Activated CD4-positive, CD25-positive, alpha-beta regulatory T cell (primary cell): ENCODE measurements at places on chromosomes 12 and 14.

DNA sequence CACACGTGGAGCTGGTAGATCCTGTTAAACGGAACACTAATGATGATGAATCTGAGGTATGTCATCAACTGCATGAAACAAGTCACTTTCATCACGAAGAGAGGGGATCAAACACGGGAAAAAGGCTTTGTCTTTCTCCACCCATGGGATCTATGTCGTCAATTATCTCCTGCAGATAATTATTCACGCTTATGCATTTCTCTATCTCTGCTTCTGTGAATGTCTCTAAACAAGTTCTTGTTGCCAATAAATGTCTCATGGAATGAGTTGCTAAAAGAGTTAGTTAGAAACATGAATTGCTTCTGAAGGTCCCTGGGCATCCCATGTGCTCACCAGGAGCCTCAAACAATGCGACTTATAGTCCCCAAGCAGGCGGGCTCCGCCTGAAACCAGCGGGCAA lies 1228.2 kb upstream of the TMEM132C start:
- DNase-seq: no peak

DNA sequence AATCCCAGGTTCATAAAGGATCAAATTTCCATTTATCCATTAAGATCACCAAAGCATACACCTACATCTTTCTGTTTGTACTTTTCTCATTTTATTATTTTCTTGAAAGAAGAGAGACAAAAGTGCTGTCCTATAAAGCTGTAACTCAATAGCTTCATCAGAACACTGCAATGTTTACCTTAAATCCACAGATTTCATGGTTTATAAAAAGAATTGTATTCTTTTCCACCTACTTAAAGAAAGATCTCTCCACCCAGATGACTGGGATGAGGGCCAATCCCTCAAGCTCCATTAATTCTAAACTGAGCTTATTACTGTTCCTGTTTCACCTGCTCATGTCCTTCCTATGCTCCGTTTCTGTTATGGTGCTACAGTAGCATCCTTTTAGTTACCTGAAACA lies 470.6 kb downstream of the BCAT1 start:
- no peak for DNase-seq

DNA sequence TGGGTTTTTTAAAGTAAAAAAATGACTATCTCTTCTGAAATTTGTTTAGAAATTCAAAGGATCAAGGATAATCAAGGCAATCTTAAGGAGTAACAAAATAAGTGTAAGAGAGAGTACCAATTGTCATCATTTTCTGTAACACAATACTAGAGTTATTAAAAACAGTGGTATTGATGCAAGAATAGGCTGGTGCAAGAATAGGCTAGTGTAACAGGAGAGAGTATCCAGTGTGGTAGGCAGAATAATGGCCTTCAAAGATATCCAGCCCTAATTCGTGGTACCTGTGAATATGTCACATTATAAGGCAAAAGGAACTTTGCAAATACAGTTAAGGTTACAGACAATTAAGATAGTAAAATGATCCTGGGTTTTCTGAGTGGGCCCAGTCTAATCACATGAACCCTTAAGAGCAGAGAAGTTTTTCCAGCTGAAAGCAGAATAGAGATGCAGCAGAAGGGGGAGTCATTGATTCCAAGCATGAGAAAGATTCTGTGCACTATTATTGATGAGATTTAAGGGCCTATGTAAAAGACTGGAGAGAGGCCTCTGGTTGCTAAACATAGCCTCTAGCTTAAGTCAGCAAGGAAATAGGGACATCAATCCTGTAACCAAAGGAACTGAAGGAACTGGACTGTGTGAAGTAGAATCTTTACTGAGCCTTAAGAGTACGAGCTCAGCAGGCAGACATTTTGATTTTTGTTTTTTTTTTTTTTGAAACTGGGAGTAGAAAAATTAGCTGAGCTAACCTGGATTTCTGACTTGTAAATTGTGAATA lies 134.1 kb downstream of the GPHN start:
- no peak for DNase-seq

- no peak for DNase-seq
Observed at GRCh38 chr12:33676866-33677265, 237.2 kb upstream of the SYT10 start.

- no peak for DNase-seq
Observed at GRCh38 chr14:56801920-56802319, 8.4 kb downstream of the OTX2 start.

DNA sequence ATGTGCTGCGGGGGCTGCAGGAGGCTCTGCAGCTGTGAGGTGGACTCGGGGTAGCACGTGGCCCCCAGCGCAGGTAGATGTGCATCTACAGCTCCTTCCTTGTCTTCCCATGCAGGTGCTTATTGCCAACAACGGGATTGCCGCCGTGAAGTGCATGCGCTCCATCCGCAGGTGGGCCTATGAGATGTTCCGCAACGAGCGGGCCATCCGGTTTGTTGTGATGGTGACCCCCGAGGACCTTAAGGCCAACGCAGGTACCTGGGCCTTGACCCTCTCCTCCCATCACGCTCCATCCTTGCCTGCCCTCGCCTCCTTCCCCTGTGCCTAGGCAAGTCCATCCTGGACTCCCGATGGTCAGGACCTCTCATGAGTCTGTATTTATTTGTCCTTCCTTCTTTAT lies 51.4 kb downstream of the ACACB start:
- no peak for DNase-seq

GRCh38 chr12:10147714-10148403 lies 17.9 kb upstream of the CLEC7A start:
- DNase-seq: no peak
